CD4-positive, alpha-beta memory T cell (primary cell): ENCODE measurements at places on chromosomes 11 and 22.

GRCh38 chr11:68890490-68891231 lies 13.0 kb downstream of the MRPL21 start:
- DNase-seq: no peak

GRCh38 chr22:34897126-34897525 lies 168.8 kb upstream of the ISX start:
- no peak for DNase-seq

DNA sequence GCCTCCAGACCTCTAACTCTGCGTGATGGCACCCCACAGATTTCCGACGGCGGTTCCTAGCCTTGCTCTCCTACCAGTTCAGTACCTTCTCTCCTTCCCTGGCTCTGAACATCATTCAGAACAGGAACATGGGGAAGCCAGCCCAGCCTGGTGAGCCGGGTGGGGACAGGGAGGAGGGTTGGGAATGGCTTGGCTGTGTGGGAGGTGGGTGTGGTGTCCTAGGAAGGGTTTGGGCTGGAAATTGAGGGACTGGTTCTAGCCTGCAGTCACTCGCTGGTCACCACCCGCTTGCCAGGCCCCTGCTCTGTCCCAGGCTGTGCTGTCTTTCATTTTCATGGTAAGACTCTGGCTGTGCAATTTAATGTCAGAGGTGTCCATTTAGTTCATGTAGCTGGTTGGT lies 33.9 kb downstream of the NAT10 start:
- DNase-seq: no peak

- DNase-seq: no peak
Measured at GRCh38 chr11:74677131-74677530, 54.1 kb downstream of the CHRDL2 start.

GRCh38 chr11:37449146-37449545 lies 851.1 kb upstream of the RAG2 start:
- DNase-seq: no peak

GRCh38 chr22:32034275-32034674 lies 8.8 kb upstream of the SLC5A1 start:
- DNase-seq: no peak

GRCh38 chr11:104191124-104191523 lies 27.2 kb upstream of the PDGFD start:
- no peak for DNase-seq

DNA sequence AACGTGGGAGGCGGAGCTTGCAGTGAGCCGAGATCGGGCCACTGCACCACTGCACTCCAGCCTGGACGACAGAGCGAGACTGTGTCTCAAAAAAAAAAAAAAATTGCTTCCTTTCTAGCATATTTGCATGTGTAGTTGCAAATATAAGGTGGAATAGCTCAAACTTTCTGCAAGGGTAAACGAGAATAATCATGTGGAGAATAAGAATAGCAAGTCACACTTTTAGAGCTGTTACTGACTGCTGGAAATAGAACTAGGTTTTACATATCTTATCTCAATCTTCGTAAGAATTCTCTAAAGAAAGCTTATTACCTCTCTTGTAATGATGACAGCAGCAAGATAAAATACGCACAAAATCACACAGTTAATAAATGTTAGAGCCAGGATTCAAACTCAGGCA lies 1.6 kb downstream of the L3MBTL2 start:
- DNase-seq: no peak

- DNase-seq: no peak
Measured at GRCh38 chr11:47028195-47029093, 91.9 kb downstream of the CSTPP1 start.

DNA sequence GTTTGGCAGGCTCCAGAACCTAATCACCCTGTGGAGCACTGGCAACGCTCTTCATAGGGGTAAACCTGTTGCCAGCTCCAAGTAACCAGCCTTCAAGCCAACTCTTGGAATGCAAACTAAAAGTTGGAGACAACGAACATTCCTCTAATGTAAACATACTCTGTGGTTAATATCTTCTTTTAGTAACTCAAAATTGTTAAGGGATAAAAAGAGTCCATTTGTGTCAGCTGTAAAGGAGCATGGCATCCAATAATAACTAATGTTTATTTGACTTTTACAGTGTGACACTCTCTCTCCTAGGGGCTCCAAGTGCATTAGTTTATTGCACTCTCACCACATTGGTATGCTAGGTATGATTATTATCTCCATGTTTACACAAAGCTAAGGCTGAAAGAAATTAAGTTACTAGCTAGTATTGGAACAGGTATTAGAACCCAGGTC lies 31.0 kb upstream of the AMOTL1 start:
- DNase-seq: no peak

DNA sequence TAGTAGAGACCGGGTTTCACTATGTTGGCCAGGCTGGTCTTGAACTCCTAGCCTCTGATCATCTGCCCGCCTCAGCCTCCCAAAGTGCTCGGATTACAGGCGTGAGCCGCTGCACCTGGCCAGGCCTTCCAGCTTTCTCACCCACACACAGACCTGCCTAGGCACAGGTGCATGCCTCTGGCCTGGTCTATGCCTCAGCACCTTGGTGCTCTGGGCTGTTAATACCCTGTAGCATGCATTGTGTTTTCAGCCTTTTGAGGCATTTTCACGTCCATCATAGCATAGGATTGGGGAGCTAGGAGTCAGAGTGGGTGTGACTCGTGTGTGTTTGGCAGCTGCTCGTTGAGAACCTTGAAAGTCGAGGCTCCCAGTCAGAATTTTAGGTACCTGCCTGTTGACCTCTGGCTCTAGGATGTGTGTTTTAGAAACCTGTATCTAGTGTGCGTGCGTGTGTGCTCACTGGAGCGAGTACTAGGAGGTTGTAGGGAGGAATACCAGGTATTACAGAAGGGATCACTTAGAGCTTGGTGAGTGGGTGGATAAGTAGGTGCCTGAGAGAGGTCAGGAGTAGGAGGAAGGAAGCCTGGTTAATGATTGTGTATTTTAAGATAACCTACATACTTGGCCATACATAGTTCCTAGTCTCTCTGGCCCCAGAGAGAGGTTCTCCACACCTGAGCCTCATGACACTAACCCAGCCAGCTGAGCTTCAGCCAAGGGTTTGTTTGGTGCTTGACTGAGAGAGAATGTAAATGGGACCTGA lies 20.0 kb downstream of the CRKL start:
- no peak for DNase-seq

DNA sequence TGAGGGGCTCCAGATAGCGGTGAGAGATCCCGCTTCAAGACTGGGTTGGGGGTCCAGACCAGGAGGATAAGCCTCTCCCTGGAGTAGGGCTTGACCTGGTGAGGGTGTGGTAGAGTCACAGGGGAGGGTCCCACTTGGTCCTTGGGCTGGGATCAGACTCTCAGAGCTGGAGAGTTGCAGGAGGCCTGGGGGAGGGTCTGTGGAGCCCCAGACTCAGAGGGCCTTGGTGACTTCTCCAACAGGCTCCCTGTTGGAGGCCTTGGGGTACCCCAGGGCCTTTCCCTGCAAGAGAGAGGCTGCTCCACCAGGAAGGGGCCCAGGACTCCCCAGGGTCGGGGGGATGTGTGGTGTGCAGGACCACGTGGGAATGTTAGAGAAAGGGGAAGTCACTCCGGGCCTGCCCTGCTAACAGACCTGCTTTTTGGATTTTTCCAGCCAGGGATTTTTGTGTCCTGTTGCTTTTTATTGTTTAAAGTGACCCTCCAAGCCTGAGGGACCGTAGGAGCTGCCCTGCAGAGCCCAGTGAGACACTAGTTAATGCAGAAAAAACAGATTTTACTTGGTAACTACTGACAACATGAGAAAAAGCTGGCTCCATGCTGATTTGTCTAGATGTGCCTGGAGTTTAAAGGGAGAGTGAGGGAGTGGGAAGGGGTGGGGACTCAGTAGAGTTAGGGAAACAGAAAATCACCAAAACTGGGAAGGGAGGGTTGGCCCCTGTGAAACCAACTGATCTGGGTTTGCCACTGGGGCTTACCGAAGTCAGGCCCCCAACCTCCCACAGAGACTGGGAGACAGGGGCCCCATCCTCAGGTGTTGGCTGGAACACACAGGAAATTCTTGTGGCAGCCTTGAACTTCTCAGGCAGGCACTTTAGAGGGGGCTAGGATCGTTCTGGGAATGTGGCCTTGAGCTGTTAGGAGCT lies 801 bp upstream of the TXNRD2 start:
- DNase-seq: no peak

DNA sequence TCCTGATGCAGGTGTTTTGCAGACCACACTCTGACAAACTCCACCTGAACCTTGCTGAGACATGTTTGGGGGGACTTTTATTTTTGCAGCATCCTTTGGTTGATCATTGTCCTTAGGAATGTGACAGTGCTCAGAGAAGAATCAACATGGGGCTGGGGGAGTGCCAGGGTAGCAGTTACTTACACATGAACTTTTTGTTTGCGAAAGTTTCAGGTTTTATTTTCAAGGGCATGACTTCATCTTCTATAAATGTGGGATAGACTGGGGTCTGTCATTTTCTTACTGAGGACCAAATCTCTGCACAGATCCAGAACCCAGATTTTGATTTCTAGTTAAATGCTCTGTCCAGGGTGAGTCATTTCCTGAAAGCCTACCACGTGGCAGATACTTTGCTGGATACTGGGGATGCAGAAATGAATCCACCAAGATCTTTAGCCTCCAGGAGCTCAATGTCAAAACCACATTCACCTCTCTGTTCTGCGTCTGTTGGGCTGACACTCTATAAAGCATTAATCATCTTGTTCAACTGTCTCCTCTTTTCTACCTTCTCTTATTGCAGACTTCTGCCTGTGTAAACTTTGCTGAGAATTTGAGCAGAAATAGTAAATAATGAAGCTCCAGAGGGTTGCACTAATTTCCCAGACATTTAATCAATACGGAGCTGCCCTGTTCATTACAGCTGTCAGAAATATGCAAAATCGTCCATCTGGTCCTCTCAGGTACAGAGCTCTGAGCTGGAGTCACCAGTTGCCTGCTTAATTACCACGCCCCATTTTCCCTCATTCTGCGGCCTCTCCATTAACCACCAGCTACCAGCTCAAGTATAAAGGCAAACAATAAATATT lies 387.9 kb downstream of the MIAT start:
- DNase-seq: no peak

DNA sequence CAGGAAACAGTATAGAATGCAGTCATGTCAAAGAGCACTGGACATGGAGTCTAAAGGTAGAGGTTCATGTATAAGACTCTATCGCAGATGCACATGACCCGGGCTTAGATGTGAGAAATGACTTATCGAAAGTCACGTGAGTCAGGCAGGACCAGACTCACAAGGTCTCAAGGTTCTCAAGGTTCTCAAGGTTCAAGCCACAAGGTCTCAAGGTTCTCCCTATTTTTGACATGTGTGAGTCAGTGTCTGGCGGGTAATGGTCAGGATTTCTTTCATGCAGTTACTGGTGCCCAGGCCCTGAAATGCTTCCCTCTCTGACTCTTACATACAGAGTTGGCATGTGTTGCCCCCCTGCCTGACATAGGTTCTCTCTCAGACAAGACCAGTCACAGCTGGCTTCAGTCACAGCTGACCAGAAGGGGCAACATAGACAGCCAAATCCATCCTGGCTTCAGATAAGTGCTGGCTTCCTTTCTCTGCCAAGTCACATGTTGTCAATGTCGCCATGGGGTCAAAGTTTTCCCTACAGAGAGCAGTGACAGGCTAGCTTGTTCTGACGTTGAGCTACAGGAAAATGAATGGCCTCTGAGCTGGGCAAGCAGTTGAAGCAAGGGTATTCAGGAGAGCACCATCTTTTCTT lies 10.1 kb downstream of the CSRP3 start:
- no peak for DNase-seq

DNA sequence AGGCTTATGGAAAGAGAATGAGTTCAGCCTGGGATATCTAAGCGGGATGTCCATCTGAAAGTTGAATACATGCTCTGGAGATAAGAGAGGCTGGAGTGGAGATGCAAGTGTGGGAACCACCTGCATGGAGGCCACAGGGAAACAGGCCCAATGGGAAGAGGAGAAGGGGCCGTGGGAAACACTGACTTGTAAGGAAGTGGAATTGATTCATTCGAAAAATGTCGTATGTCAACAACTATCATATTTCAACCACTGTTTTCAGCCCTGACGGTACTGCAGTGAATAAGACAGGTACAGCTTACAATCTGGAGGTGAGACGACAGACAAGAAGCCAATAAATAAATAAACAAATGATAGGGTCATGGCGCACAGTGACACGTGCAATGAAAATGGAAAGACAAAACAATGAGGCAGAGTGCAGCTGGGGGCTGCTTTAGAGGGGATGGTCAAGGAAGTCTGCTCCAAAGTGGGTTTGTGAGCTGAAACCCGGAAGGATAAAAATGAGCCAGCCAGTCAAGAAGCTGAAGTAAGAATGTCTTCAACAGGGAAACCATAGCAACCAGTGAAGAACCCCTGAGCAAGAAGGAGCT lies 35.9 kb downstream of the EFCAB6 start:
- no peak for DNase-seq

DNA sequence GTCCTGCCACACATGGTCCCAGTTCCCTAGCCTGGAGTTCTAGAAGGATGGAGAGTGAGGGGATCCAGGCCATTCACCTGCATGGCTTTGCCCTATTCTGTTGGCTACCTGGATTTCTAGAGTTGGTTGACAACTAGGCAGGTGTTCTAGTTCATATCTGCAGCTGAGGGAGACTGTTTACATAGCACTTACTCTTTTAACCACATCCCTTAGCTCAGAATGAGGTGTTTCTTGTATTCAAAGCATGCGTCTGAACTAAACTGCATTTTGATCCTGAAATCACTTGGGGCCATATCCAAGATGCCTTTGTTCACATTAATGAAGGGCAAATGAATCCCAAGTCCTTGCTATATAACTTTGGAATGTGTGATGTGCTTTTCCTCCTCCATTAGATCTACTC lies 60.9 kb downstream of the SYT13 start:
- no peak for DNase-seq

DNA sequence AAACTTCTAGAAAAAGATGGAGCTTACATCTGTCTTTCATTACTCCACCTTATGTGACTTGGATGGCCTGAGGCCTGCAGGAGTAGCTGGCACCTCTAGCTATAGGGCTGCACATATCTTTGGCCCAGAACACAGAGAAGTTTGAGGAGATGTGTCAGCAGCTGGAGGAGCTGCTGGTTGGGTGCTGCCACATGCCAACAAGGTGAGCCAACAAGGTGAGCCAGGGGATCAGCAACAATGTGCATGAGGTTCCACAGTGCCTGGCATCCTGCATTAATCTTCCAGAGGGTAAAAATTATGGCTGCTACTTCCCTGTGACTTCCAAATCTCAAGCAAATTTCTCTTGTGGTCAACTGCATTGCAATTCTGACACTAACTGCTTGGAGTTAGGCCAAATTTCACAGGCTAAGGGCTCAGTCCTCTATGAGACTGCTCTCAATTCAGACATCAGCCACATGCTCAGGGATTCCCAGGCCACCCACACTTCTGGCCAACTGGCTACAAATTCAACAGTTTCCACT lies 16.0 kb downstream of the RBM7 start:
- no peak for DNase-seq
